ENCODE measurements at places on chromosomes 2 and 18.

DNA sequence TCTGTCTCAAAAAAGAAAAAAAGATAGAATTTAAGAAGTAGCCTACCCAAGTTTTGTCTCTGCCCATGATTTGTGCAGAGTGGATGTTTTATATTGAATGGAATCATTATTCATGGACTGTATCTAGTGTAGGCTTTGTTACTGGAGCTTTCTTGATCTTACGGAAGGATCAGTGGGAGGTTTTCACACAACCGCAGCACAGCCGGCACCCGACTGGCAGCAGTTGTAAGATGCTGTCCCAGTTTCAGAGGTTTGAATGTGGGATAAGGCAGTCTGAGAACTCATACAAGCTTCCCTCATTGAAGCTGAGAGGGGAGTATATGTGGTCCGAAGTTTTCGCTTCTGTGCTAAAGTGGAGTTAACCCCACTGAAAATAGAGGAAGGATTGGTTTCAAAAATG lies 19.7 kb upstream of the SAG start:
- DNase-seq: no peak

DNA sequence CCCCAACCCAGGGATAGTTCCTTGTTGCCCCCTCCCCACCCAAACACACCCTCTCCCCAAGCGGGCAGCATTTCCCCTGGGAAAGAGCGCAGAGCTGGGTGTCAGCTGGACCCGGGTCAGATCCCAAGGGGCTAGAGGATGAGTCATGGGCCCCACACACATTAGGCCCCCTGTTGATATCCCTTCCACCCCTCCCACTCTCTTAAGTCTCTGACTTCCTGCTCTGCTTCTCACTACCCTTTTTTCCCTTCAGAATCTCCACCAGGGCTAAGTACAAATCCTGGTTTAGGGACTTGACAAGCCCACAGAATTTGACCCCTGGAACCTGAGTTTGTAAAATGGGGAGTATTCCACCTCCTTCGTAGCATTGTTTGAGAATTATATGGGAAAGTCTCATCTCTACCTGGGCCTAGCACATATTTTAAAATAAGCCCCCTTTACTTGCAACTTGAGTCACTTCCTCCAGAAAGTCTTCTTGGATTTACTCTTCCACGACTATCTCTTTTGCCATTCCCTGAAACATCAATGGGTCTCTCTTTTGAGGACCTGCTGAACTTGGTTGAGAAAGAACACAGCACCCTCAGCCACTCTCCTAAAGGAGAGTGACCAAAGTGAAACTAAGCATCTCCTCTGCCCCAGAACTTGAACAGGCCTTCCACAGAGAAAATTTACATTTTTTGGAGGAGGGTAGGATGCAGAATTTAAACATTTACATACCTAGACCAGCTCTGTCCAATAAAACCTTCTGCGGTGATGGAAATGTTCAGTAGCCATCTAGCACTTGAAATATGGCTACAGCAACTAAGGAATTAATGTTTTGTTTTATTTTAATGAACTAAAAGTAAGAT lies 4.7 kb downstream of the RTKN start:
- DNase-seq: no peak

GRCh38 chr2:96233880-96234316 lies 25.3 kb upstream of the STARD7 start:
- DNase-seq: no peak

- DNase-seq: no peak
These were observed 8.1 kb upstream of the ARHGAP15 start for GRCh38 chr2:143121079-143121478.

DNA sequence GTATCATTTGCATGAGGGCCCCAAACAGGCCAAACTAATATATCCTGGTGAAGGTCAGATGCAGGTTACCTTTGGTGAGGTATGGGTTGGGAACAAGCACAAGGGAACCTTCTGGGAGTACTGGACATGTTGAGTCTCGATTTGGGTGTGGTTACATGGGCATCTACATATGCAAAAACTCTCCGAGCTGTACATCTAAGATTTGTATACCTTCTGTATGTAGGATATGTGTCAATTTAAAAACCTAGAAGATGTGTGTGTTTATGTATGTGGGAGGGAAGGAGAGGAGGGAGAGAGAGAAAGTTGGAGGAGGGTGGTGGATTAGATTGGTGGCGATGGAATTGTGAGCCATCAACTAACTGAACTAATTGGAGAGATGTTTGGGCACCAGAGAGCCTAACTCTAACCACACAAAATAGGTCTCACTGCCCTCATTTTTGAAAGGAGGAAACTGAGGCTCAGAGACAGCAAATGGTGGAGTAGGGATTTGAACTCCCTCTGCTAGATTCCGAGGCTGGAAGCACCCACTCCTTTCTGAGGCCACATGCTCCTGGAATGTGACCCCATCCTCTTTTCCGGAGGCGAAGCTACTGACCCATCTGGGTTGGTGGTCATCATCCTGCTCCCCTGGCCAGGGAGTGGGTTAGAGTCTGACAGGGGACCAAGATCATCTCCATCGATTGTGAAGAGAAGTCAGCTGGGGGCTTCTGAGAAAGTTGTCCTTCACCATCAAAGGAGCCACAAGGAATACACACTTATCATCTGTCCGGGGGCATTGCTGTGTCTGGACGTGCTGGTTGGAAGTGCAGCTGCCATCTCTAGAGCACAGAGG lies 107.3 kb upstream of the MYCN start:
- no peak for DNase-seq

DNA sequence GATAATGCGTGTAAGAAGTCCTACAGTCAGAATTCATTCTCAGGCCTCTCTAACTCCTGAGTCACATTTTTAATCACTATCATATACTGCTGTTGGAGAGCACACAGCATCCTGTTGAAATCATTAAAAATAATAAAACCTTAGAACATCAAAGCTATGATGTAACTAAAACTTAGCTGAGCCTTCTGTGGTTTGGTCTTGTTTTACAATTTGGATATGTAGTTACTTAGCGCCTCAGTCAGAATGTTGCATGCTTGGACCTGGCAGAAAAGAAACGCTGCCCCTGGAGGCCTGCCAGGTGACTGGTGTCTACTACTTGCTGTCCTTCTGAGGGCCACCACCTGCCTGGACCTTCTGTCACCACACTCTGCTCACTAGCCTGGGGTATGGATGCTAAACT lies 261.1 kb upstream of the RASGRP3 start:
- no peak for DNase-seq

DNA sequence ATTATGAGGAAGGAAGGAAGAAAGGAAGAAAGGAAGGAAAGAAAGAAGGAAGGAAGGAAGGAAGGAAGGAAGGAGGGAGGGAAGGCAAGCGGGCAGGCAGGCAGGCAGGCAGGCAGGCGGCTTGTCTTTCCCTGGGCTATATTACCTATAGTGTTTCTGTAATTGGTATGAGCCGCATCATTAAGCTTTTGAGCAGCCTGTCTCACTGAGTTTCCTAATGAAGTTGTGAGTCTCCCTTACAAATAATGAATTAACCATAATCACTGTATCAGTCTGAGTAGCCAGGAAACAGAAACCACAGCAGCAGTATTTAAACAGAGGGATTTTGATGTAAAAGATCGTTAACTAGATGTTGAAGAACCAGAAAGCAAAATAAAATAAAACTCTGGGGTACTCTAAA lies 11.8 kb upstream of the SULT1C3 start:
- DNase-seq: no peak

- DNase-seq: no peak
These were observed 22.6 kb upstream of the CXXC1 start for GRCh38 chr18:50310080-50310479.

- no peak for DNase-seq
These were observed 213.0 kb downstream of the PIEZO2 start for GRCh38 chr18:10936176-10937053.

DNA sequence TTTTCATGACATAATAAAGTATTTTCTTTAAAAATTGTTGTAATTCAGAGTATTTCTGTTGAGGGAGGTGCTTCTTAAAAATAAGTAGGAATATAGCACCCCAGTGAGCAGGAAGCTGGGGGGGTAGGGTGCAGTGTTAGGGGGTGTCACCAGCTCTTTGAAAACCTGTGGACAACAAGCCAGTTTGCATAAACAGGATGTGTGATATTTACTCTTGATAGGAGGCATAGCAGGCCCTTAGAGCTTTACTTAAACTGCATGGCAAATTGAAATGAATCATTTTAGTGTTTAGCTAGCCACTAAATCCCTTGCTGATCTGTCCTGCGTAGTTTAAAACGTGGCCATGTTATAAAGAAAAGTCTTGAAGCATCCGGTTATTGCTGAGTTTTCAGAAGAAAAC lies 8.4 kb downstream of the TGIF1 start:
- DNase-seq: no peak

- DNase-seq: no peak
These were observed 99.2 kb downstream of the SMAD7 start for GRCh38 chr18:48851599-48851960.

- no peak for DNase-seq
These were observed 1029.9 kb upstream of the ACVR2A start for GRCh38 chr2:146814971-146815370.

GRCh38 chr2:108824316-108825070 lies 37.9 kb downstream of the CCDC138 start:
- no peak for DNase-seq

DNA sequence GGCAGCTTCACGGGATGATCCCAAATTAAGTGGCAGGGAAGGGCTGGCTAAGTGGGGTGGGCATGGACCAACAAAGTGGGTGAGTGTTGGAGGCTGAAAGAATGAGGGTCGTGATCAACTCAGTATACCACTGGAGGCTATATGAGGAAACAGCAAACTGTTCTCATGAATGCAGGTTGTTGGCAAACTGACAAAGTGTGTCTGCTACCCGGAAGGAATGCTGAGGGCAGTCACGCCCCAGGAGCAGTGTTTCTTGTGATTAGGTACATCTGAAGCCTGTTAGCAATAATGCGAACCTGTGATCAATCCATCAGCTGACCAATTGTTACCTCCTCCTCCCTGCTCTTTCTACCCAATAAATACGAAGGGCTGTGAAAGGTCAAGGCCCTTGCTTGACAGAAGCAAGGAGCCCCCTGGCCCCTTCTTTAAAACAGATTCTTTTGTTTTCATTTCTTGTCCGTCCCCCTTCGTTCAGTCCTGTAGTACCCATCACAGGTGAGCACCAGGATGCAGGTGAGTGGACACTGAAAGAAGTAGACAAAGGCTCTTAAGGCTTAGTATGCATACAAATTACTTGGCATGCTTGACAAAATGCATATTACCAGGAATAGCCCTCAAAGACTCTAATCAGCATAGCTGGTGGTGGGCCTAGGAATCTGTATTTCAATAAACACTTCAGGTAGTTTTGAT lies 67.9 kb downstream of the LOXHD1 start:
- no peak for DNase-seq

DNA sequence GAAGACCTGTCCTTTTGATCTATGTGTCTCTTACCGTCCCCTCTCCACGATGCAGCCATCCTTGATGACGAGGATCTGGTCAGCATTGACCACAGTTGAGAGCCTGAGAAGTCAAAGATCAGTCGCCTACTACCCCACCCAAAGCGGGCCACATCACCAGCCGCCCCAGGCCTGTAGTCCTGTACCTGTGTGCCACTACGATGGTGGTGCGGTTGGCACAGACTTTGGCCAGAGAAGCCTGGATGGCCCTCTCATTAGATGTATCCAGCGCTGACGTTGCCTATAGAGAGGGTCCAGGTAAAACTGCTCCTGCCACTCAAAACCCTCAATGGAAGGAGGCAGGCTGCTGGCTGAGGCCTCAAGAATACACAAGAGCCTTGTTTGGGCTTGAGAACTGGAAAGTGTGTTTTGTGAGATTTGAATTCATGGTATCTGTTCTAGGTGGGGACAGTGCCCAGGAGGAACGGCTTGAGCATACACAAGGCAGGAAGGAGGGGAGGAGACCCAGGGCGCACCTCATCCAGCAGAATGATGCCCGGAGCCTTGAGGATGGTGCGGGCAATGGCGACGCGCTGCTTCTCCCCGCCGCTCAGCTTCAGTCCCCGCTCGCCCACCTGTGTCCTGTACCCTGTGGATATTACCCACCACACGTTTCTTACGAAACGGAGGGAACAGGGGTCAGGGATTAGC lies 3.8 kb downstream of the ZFAND2B start:
- DNase-seq: no peak

GRCh38 chr2:201235860-201236811 lies 24.2 kb upstream of the CASP8 start:
- peak; percentile 26 for DNase-seq

GRCh38 chr2:129239141-129239540 lies 740.3 kb upstream of the RAB6C start:
- DNase-seq: no peak

- no peak for DNase-seq
These were observed 108.8 kb downstream of the FMNL2 start for GRCh38 chr2:152443771-152444170.

- peak; percentile 41 for DNase-seq
These were observed 19.1 kb upstream of the SLC20A1 start for GRCh38 chr2:112626604-112627059.

DNA sequence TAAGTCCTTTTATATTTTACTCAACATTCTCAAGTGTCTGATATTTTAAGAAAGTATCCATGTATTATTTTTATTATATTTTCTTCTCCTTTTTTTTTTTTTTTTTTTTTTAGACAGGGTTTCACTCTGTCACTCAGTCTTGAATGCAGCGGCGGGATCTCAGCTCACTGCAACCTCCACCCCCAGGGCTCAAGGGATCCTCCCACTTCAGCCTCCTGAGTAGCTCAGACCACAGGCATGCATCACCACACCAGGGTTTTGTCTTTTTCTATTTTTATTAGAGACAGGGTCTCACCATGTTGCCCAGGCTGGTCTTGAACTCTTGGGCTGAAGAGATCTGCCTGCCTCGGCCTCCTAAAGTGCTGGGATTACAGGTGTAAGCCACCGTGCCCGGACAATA lies 212.1 kb downstream of the TCF4 start:
- DNase-seq: no peak

DNA sequence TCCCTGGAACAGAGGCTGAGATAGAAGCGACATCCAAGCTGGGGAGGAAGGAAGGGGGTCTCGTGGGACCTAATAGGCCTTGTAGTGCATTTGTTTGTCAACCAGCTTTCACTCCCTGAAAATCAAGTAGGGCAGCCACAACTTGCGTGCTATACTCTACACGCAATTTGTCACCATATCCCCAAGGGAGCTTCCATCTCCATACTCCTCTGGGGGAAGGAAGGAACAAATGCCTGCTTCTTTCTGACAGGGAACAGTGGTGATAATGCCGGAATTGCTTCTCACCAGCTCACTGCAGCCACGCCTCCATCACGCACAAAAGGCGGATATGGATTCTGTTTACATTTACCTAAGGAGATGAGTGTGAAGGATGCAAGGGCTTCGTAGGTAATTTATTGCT lies 213.4 kb downstream of the TMEM163 start:
- peak; percentile 37 for DNase-seq

- DNase-seq: peak; percentile 43
These were observed 361.7 kb downstream of the GPD2 start for GRCh38 chr2:156797832-156798231.

GRCh38 chr2:173692068-173692467 lies 273.1 kb downstream of the SP3 start:
- no peak for DNase-seq

GRCh38 chr18:34661464-34662087 lies 48.5 kb upstream of the DTNA start:
- DNase-seq: peak; percentile 68

DNA sequence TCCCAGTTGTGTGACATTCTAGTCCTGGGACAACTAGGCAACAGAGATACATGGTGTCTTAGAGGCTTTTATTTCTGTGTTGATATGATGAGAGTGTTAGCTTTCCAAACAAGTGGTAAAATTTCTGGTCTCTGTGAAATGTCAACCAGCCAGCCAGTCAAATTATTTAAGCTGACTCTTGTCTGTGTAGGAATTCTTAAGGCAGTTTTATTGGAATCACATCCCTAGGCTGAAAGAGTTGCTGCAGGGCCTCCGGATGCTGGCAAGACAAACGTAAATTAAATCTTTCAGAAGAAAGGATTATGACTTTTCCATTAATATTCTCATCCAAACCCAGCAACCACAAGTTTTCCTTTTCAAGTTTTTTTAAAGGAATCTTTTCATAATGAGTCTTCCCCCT lies 44.6 kb downstream of the SERPINB7 start:
- no peak for DNase-seq

All from NCI-H510A treated with DMSO at 0.1 percent for 48 hours (cell line).